ENCODE measurements at places on chromosomes 2 and 18. TPM values are rescaled to one million over a fixed set of nuclear protein-coding genes. Genes with fewer than 3 reads are reported as not detected.

The RSAD2 gene
- total RNA-seq = not detected

The DRC1 gene
- total RNA-seq = not detected

The OR6B3 gene
- total RNA-seq = not detected

The C2orf81 gene
- total RNA-seq = 0.37 TPM

All from HT1080 (cell line).